ENCODE measurements at places on chromosomes 1 and 21.

- no peak for DNase-seq
These were observed 9.0 kb downstream of the CRP start for GRCh38 chr1:159705251-159705903.

DNA sequence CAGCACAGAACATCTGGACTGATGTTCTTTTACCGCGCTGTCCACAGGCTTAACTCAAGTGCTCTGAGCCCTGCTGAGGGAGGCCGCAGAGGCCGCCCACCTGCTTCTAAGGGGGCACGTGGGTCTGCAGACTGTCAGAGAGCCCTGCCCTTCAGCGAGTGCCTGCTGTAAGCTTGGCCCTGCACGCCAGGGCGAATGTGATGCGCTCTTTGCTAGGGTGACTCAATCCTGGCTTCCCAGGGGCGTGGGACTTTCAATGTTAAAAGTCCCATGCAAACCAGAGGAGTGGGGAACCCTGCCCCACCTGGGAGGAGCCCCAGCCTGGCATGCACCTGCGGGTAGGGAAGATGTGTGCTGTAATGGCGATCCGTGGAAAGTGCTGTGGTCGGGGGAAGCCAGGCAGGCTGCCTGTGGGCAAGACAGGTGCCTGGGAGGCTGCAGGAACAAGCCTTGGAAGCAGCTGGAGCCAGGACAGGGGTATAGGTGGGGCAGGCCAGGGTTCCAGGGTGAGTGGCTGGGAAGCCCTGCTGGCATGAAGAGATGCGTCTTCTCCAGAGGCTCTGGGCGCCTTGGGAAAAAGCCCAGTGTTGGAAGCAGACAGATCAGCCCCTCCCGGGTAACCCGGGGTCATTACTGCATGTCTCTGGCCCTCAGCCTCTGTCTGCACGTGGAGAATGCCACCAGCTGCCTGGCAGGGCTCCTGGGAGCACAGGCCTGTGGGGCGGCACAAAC is 594 bp upstream of the PANK4 start:
- no peak for DNase-seq

GRCh38 chr1:215287362-215287761 is 204.8 kb downstream of the KCNK2 start:
- no peak for DNase-seq

- no peak for DNase-seq
These were observed 32.8 kb upstream of the PSMB2 start for GRCh38 chr1:35674111-35674510.

- DNase-seq = no peak
These were observed 974 bp downstream of the ACTN2 start for GRCh38 chr1:236687273-236687672.

DNA sequence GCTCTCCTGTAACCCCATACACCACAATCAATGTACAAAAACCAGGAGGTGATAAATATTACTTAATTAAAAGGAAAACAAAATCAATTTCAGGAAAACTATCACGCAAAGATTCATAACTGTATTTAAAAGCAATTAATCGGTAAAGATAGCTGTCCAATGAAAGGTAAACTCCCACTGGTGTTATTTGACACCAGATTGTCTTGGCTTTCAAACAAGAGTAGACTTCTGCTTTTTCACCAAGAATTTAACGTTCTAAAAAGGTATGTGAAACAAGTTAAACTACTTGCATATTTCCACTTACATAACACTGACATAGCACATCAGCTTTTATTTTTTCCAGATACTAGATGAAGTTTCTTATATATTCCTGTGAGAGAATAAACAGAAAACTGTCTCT is 3.5 kb downstream of the PLPP3 start:
- DNase-seq = no peak

- no peak for DNase-seq
These were observed 114.9 kb downstream of the HUNK start for GRCh38 chr21:31987696-31988095.

- no peak for DNase-seq
These were observed 14.7 kb downstream of the UCK2 start for GRCh38 chr1:165842023-165842670.

GRCh38 chr1:55554611-55555010 is 339.4 kb upstream of the USP24 start:
- DNase-seq = no peak

GRCh38 chr1:231682779-231683178 is 56.2 kb downstream of the DISC1 start:
- no peak for DNase-seq

- no peak for DNase-seq
These were observed 4.5 kb upstream of the ANKRD13C start for GRCh38 chr1:70358921-70359564.

DNA sequence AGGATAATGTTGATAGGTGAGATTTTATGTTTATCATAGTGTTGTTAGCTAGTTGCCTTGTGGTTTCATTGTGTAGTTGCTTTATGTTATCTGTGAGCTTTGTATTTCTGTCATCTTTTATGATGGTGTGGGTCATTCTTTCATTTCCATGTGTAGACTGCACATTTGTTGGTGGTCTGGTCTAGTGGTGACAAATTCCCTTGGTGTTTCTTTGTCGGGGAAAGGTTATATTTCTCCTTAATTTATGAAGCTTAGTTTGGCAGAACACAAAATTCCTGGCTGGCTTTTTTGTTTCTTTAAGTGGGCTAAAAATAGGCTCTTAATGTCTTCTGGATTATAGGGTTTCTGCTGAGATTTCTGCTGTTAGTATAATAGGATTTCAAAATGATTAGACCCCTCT is 347.2 kb upstream of the ADAMTS5 start:
- DNase-seq = no peak

- DNase-seq = no peak
These were observed 3.5 kb downstream of the ZBTB17 start for GRCh38 chr1:15972409-15972808.

DNA sequence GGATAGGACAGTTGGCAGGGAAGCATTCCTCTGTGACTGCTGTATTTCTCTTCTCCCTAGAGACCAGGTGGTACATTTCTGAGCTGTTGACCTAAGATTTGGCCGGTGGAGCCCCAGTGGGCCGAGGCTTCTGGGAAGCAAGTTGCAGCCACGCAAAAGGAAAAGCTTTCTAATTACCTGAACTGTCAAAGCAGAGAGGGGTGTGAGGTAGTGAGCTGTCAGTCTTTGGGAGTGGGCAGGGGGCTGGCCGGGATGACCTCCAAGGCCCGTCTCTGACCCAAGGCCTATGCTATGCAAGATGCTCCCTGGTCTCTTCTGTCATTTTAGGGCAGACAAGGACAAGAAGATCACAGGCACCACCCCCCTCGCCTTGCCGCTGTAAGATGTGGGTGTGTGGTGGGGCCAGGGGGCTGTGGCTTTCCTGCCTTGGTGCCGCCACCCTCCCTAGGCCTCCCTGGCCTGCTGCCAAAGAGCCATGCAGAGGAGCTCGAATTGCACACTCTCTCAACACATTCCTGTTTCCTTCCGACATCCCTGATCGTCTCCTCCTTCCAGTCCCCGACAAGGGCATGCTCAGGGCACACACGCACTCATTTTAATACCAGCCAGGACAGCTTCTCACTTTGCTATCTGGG is 7.7 kb downstream of the PADI1 start:
- DNase-seq = peak; percentile 11

- DNase-seq = no peak
These were observed 8.9 kb upstream of the RNF187 start for GRCh38 chr1:228478326-228478725.

- no peak for DNase-seq
These were observed 855.9 kb downstream of the LTN1 start for GRCh38 chr21:28136656-28137255.

DNA sequence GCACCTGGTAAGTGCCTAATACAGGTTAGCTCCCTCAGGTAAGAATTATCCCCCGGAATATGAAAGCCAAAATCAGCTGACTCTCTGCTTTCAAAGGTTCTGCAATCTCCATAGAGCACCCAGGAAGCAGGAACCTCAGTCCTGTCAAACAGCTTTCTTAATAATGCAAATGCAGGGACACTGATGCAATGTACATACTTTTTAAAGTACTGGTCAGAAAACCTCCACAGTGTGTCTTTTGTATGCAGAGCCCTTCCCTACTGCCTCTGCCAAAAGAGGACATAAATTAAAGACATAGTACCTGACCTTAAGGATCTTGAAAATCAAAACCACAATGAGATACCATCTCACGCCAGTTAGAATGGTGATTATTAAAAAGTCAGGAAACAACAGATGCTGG is 365.0 kb upstream of the KAZN start:
- DNase-seq = no peak

DNA sequence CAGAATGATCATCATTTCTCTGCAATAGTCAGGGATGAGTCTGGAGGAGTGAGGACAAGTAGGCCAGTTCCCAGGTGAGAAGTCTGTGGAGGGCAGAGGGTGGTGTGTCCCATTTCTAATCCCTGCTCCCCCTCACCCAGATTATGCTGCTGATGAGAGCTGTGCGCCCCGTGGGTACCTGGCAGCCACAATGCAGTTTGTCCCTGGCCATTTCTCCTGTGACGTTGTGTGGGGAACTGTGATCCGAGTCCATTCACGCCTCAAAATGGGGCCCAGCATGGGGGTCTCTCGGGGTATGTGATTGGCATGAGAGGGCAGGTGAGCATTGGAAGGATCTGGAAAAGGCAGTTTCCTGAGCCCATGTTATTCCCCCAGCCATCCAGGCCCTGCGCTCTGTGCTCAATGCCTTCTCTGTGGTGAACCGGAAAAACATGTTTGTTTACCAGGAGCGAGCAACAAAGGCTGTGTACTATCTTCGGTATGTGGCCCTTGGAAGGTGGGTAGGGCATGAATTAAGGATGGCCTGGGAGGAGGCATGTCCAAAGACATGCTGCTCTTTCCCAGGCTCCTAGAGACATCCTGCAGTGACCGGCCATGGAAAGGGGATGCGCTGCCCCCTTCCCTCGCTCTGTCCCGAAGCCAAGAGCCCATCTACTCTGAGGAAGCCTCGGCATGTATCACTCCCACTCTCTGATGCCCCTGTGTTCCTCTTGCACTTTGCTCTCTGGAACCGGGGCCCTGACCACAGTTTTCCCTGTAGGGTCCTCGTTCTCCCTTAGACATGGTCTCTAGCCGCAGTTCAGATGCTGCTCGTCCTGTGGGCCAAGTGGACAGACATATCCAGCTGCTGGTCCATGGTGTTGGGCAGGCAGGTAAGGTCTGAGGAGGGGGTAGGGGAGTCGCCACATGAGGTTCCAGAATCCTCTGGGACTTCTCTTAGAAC is 16.4 kb downstream of the HYI start:
- DNase-seq = no peak

- no peak for DNase-seq
These were observed 3.2 kb upstream of the RWDD3 start for GRCh38 chr1:95230768-95231191.

GRCh38 chr1:223378754-223379153 is 14.5 kb upstream of the CCDC185 start:
- DNase-seq = no peak

DNA sequence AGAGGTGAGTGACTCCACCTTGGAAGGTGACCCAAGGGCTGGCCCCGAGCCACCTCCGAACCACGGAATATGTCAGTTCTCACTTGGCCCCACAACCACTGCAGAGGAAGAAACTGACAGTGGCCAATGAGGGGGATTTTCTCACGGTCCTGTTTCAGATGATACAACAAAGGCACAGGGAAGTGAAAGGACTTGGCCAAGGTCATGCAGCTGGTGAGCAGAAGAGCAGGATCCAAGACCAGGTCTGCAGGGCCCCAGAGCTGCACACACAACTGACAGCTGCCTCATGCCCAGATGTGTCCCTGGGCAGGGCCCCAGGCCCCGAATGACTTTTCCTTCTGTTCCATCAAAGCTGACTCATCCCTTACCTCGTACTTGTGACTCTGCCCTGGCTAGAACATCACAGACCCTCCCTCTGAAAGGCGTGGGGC is 25.8 kb upstream of the EVA1B start:
- DNase-seq = no peak

DNA sequence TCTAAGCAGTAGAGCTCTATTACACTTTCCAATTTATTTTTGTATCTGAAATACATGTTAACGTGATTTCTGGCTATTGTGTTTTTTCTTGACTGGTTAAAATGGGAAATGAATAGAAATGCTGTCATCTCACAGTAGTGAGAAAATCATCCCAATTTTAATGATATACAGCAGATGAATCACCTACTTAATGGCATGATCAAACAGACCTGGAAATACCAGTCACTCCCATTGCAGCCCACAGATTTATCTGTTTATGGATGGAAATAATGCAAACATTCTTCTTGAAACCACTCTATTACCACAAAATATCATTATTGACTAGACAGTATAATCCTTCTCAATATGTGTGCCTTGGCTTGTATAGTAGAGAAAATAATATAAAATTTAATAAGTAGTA is 497.8 kb upstream of the ADAMTS5 start:
- DNase-seq = no peak

DNA sequence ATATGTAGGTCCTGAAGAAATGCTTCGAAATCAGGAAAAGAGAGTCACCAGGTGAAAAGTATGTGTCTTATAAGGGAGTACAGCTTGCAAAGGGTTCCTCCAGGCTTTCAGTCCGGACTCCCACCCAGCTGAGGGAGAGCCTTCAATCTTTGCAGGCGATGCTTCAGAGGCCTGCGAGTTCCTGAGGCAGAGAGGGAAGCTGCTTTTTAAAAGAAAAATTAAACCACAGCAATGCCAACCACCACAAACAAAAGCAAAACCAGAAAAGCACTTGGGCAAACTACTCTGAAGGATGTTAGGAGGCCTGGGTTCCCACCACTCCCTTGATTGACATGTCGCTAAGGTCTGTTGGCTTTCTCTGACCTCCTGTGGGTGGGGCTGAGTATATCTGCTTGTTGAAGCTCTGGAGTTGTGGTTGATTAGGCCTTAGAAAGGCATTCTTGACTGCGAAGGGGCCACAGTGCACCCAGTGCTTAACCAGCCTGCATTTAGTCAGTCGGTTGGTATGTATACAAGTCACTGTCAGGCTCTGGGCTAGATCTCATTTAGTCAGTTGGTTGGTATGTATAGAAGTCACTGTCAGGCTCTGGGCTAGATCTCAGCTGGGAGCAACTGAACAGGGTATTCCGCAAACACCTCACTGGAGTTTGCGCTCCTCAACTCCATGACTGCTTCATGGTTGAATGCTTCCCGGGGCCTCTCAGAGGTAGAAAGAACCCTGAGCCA is 1.2 kb downstream of the NIPAL3 start:
- DNase-seq = no peak

GRCh38 chr1:212794561-212795014 is 2.9 kb downstream of the TATDN3 start:
- no peak for DNase-seq

DNA sequence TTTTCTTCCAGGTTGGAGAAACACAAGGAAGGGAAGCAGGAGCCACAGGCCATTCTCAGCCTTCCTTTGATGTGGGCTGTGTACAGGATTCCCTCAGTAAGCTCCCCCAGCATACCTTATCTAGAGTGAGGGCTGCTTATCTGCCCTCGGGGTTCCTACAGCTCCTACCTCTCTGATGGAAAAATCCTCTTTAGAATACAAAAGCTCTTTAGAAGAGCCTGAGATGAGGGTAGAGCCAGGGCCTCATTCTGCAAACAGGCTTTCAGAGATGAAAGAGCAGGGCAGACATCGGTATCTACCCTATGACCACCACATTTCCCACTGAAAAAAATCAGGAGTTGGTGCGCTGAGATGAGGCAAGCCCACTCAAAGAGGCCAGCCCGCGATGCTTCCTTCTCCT is 85.1 kb downstream of the PLPP3 start:
- DNase-seq = no peak
